ENCODE measurements at places on chromosomes 12 and 14.
A peak's percentile ranks its signal among the peaks of the same experiment; 100 is the strongest.

GRCh38 chr14:89401241-89401640 lies 15.8 kb downstream of the FOXN3 start:
- DNase-seq = no peak

DNA sequence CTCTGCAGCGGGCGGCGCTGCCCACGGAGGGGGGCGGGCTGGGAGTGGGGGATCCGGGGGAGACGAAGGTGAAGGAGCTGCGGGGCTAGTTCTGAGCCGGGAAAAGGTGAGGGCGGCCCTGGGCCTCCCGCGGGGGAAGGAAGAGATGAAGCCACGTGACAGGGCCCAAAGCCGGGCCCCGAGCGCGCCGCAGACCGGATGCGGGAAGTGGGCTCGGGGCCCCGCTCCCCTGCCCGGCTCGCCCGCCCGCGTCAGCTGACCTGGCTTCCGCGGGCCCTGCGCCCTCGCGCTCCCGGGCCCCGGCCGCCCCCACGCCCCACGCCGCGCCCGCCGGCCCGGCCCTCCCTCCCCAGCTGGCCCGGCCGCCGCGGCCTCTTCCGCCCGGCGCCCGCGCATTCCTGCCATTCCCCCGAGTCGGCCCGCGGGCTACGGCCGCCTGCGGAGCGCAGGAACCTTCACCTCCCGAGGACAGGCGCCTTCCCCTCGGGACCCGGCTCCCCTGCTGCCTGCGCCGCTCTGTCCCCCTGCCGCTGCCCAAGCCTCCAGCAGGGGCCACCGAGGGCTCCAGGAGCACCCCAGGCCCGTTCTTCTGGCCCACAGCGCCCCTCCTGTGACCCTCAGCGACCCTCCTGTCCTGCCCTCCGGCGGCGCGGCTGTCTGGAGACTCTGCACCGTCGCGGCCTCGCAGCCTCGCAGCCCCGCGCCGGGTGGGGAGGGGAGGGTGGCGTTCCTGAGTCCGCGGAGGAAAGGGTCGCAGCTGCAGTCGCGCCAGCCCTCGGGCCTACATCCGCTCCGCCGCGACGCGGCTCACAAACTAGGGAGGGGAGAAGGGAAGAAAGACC lies 20.4 kb downstream of the NINJ2 start:
- DNase-seq = peak; percentile 84

DNA sequence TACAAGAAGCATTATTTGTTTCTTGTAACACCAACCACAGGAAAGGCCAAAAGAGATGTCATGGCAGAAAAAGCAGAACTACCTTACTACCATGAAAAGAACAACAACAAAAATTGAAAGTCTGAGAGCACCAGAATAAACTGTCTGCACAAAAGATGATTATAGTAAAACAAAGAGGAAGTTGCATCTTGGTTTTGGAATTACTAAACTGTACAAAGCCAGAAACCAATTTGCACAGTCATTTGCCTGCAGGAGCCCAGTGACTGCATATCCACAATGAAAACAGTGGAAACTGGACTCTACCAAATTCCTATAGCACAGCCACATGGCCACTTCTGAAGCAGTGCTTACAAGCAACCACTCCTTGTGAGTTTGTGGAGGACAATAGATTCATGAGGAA lies 276.2 kb downstream of the SSPN start:
- peak; percentile 24 for DNase-seq

GRCh38 chr12:93426412-93426805 lies 15.3 kb downstream of the UBE2N start:
- DNase-seq = no peak

DNA sequence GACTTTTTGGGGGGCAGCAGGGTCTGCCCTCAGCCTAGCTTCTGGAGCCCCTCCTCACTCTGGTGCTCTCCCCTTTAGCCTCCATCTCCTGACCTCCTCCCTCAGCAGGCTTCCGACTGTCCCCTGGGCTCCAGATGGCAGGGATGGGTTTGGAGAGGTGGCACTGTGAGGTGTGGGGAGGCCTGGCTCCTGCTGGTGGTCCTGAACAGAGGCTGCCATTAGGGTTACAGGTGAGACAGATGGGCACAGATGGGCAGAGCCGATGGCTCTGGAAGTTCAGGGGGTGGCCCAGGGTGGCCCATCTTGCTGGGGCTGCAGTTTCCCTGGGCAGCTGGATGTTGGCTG lies 68.5 kb upstream of the BEGAIN start:
- no peak for DNase-seq

- no peak for DNase-seq
Measured at GRCh38 chr12:64837427-64837826, 13.0 kb downstream of the TBC1D30 start.

- DNase-seq = no peak
Measured at GRCh38 chr12:116639765-116640164, 80.6 kb downstream of the MAP1LC3B2 start.

DNA sequence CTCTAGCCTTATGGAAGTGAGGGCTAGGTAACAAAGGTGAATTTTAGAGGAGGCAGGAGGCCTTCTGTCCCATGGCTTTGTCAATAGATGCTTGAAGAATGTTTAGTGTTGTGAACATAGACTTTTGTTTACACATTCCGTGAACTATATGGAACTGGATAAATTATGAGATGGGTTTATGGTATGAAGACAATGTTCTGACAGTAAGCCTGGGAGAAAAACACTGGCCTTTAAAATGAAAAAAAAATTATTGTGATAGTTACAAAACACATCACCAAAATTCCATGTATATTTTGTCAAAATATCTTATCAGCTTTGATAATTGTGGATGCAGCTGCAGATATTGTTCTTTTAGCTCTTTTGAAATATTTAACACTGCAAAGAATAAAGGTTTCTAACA lies 251.5 kb upstream of the DCN start:
- DNase-seq = no peak

DNA sequence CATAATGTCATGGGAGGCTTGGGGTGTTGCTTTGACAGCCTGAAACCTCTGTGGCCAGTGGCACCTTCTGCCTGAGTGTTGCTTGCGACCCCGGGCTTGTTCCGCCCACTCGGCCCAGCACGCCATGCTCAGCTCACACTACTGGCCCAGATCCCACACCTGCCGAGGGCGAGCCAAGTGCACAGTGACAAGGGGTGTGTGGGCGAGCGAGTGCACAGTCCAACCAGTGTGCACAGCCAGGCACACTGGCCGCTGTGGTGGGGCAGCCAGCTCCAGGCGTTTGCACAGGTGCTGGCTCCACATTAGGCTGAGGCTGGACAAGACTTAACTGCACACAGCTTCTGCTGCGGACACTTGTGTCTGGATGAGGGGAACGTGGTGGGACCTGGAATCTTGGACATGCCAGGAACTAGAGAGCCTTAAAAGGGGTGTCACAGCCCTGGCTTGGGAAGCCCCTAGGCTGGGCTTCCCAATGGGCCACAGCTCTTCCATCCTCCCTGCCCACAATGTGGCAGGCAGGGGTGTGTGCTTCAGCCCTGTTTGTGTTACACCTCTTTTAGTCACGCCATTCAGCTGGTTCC lies 609.2 kb upstream of the FOXG1 start:
- DNase-seq = no peak

DNA sequence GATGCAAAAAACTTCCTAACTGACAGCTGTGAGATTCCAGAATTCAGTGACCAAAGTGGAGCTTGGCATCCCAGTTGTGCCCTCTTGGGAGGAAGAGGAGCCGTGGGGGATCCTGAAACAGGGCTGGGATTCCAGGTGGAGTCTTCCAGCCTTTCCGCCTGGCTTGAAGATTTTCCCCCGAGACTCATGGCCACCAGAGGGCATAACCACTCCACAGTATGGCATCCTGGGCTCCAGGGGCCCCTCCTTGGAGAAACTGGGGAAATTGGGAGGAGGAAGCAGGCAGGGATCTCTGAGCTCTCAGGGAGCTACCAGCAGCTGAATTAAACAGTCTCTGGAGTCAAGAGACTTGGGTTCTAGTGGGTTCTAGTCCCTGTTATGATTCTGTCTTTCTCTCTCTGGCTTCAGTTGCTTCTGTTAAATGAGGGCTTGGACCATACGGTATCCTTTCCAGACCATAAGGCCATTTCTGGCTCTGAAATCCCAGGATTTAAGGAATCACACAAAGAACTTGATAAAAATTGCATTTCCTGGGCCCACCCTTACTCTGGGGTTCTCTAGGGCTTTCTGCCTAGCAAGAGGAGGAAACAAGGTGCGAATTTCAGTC lies 2.6 kb upstream of the TAMALIN start:
- peak; percentile 47 for DNase-seq

DNA sequence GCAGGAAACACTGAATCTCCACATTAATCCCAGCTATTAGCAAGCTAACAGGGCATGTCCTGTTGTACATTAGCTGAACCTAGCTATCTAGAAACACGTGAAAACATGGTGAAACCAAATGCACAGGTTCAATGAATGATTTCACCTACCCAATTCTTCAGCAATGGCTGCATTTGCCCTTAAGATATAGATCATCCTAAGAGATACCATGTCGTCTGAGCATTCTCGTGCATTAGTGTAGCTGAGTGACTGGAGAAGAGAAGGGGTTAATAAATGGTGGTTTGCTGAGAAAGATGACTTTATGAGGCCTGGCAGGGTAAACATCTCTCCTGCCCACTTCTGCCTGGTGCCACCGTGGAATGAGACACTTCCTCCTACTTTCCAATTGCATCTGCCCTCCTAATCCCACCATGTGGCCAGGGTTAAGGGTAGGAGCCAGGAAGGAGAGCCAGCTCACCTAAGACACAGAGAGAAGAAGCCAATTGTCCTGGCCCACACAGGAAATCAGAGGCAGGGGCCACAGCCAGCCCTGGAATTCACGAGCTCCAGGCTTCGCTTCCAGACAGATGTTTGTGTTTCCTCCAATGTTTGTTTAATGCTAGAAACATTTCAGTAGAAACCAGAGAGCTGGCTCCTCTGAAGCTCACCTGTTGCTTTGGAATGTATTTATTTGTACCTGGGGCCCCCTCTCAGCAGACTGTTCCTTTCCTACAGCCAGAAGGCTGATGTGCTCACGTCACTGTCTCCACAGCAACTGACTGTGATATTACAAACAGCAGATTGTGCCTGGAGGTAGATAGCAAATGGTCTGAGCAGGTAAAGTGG lies 126.0 kb upstream of the PARP11 start:
- DNase-seq = no peak

GRCh38 chr14:102223682-102224081 lies 81.3 kb downstream of the MOK start:
- no peak for DNase-seq

- DNase-seq = peak; percentile 82
Measured at GRCh38 chr12:117025481-117026151, 73.6 kb downstream of the TESC start.

GRCh38 chr14:71852181-71852580 lies 80.0 kb upstream of the RGS6 start:
- DNase-seq = no peak

DNA sequence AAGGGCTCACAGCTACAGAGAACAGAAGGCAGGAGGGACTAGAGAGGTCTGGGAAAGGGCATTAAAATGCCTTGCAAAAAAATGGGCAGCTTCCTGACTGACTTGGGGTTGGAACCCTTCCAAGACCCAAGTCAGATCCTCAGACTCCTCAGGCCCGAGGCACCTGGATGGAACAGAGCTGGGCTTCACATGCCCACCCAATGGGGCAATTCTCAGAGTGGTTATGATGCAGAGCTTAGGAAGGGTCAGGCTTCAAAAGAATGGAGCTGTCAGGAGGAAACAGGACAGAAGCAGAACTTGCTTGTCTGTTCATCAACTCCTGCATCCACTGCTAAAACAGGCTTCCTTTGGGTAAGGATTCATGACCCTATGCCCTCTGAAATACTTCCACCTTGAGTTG lies 9.7 kb upstream of the KRT1 start:
- no peak for DNase-seq

- no peak for DNase-seq
Measured at GRCh38 chr12:101018540-101018939, 191.5 kb downstream of the SLC5A8 start.

DNA sequence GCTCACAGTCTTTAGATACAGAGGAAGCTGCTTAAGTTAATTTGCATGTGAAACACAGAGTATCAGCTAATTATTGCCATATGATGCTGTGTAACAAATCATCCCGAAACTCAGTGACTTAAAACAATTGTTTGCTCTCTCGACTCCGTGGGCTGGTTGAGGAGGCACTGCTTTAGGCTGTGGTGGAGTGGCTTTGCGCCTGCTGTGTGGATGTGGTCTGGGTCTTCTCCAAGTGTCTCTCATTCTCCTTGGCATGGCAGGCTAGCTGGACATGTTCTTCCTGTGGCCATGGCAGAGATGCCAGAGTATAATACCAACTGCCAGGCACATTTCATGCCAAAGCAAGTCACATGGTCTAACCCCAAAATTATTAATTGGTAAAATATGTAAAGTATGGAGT lies 40.9 kb downstream of the PELI2 start:
- DNase-seq = no peak

- no peak for DNase-seq
Measured at GRCh38 chr12:56644654-56645053, 1.1 kb downstream of the ATP5F1B start.

Data from femur (tissue), 1 donor.